ENCODE measurements at places on chromosomes 16 and 17.
A peak's percentile ranks its signal among the peaks of the same experiment; 100 is the strongest.

- DNase-seq = no peak
Observed at GRCh38 chr17:55433629-55434422, 12.2 kb upstream of the MMD start.

- no peak for DNase-seq
Observed at GRCh38 chr16:56357765-56358322, 67.5 kb downstream of the AMFR start.

DNA sequence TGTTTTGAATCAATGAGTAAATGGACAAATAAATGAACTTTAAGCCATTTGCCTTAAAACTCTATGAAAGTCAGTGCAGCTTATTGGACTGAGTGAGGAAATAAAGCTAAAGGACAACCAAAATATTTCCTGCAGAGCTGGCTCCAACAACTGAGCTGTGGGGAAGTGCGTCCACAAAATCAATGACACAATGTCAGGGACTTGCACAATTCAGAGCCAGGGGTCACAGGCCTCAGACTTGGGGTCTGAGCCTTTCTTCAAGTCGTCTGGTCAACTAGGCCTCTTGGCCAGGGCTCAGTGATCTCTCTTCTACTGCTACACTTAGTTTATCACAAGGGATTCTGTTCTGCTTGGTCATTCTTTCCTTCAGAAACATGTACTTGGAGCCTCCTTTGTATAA is 26.2 kb upstream of the RHBDL3 start:
- DNase-seq = no peak

DNA sequence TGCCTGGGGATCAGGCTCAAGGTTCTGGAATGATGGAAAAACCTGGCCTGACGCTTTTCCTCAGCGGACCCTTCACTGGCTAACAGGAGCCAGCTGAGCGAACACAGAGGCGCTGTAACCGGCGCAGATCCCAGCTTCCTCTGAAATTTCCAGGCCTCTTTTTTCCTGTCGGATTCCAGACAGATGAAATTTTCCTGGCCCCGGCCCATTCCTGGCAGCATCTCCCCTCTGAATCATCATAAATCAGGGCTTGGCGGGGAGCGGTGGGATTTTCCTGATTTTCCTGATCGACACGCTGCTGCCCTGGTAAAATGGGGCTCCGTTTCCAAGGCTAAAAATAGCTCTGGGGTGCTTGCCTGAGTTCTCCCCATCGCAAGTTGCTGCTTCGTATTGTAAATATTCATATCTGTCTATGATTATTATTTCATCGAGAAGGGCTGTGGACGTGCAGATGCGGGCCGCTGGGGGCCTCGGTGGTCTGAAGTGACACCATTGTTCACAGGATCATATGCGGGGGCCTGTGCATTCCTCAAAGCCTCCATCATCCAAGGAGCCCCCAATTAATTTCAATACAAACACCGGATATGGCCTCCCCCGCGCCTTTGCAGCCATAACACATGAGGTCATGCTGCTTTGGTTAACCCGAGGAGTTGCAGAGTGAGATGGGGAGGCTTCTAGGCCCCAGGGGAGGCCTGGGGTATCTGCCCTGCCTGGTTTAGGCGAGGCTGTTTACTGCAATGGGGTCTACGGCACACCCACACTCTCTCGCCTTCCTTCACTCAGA is 45.8 kb upstream of the ETV4 start:
- no peak for DNase-seq

DNA sequence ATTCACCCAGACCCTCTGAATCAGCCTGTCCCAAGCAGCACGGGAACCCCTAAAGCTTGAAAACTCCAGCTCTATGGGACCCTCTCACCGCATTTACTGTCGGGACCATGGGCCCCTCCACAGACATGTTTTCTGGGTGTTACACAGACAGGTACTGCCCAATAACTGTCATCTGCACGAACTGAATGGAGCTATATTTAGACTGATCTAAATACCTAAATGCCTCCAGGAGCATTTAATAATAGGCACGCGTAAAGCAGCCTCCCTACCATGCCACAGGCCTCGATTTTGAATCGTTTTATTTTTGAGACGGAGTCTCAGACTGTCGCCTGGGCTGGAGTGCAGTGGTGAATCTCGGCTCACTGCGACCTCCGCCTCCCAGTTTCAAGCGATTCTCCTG is 49.7 kb downstream of the EMP2 start:
- DNase-seq = no peak

- DNase-seq = no peak
Observed at GRCh38 chr16:15610369-15610871, 32.5 kb downstream of the MARF1 start.

DNA sequence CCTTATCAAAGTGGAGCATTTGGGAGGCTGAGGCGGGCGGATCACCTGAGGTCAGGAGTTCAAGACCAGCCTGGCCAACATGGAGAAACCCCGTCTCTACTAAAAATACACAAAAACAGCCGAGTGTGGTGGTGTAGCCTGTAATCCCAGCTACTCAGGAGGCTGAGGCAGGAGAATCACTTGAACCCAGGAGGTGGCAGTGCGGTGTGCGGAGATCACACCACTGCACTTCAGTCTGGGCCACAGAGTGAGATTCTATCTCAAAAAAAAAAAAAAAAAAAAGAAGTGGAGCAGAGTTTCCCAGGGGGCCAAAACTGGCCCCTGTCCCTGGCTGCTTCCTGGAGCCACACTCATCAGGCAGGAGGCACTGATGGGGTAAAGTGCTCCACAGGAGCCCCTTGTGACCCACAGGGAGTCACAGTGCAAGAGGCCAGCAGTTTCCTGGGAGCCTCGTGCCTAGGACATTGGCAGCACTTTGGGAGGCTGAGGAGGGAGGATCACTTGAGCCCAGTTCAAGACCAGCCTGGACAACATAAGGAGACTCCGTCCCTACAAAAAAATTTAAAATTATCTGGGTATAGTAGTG is 44.4 kb downstream of the RTN4RL1 start:
- no peak for DNase-seq

DNA sequence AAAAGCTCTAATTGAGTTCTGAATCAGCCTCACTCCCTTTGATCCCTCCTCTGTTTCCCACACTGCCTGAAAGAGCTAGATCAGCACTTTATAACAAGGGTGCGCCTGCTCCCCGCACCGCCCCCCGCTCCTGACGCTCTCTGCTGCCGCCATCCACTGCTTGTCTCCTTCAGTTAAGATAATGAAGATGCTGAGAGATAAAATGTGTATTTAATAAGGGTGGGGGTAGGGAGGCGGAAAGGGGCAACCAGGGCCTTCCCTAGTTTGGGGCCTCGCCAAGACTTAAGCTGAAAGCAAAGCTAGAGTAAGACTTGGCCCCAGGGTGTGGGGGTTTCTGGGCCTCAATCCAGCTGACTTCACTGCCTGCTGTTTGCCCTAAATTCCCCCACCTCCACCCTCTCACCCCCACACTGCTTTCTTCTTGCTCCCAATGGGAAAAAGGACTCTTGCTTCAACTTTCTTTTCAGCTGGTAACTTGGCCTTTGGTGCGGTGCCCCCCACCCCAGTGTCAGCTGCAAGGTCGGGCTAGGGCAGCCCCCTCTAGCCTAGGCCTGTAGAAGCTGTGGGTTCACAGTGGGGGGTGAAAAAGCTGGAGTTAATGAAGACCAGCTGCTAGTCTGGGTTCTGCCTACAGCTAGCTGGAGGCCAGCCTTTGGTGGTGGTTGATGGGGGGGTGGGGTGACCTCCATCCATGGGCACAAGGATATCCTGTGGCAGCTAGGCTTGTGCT is 1.8 kb upstream of the RARA start:
- no peak for DNase-seq

DNA sequence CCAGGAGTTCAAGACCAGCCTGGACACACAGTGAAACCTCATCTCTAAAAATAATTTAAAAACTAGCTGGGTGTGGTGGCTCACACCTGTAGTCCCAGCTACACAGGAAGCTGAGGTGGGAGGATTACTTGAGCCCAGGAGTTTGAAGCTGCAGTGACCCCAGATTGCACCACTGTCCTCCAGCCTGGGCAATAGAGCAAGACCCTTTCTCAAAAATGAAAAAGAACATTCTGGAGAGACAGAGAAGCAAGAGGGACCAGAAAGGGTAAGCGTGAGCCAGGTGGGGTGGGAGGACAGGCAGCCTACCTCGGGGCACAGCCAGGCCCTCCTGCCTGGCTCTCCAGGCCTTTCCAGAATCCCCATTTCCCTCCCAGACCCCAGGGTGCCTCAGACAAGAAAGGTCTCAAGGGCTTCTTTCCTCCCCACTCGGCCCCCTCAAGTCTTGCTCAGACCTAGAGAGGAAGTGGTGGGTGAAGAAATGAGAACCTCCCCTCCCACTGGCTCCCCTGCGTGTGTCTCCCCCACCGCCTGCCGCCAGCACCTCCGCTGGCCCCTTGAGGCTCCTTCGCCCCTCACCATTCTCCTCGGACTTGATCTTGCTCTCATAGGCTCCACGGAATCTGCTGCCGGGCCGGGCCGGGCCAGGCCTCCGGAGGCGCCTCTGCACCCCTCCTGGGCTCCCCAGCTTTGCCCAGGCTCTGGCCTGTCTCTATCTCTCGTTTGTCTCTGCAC is 503 bp downstream of the C16orf54 start:
- DNase-seq = peak; percentile 84

GRCh38 chr17:45907750-45908395 is 13.5 kb downstream of the MAPT start:
- DNase-seq = no peak

DNA sequence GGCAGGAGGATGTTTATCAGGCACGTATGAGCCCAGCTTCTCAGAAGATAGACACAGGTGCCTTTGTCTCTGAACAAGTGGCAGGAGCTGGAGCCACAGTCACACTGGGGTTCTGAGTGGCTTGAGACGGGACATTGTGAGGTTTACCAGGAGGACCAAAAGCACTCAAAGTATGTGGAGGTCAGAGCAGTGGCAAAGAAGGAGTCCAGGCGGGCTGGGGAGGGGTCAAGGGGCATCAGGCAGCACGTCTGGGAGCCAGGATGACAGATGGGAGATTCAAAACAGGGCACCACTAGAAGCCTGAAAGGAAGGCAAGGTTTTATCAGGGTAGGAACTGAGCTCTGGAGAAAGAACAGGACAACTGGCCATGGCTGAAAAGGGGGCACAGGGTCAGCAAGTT is 67.2 kb upstream of the MARCHF10 start:
- no peak for DNase-seq

GRCh38 chr16:67752641-67753040 is 33.5 kb upstream of the GFOD2 start:
- DNase-seq = no peak

DNA sequence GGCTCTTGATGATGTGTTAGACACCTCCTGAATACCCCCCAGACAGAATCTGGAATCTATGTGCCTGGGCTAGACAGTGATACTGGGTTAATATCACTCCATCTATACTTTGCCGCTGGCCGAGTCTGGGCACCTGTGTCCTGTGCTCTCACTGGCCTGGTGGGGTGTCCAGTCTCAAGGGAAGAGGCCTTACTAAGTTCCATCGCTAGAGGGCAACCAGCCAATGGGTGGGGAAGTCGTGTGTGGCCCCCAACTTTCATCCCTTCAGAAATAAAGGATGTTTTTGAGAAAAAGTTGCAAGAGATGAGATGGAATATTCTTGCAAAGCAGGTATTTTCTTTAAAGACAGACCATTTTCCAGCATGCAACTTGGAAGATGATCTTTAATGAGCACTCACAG is 1.6 kb upstream of the GLP2R start:
- DNase-seq = no peak
